ENCODE measurements at places on chromosomes 5 and 9. TPM values are rescaled to one million over a fixed set of nuclear protein-coding genes. Genes with fewer than 3 reads are reported as not detected.
A peak's percentile ranks its signal among the peaks of the same experiment; 100 is the strongest.

Gene GLIPR2
- polyA plus RNA-seq, result 46.8 TPM

GRCh38 chr9:134026581-134026980 lies 1.3 kb downstream of the BRD3OS start:
- no peak for DNase-seq

DNA sequence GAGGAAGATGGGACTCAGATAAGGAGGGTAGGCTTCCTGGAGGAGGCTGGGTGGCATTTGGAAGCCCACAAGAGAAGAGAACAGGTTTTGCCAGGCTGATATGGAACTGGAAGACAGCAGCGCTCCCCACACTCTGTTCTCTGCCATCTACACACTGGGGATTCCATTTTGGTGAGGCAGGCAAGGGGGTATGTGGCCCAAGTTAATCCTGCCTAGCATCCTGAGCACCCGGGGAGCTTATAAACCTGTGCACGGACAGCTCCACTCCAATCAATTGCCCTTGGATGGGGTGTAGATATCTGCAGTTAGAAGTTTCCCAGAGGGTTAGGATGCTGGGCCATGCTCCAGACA lies 158.8 kb downstream of the MACROH2A1 start:
- DNase-seq, result no peak

DNA sequence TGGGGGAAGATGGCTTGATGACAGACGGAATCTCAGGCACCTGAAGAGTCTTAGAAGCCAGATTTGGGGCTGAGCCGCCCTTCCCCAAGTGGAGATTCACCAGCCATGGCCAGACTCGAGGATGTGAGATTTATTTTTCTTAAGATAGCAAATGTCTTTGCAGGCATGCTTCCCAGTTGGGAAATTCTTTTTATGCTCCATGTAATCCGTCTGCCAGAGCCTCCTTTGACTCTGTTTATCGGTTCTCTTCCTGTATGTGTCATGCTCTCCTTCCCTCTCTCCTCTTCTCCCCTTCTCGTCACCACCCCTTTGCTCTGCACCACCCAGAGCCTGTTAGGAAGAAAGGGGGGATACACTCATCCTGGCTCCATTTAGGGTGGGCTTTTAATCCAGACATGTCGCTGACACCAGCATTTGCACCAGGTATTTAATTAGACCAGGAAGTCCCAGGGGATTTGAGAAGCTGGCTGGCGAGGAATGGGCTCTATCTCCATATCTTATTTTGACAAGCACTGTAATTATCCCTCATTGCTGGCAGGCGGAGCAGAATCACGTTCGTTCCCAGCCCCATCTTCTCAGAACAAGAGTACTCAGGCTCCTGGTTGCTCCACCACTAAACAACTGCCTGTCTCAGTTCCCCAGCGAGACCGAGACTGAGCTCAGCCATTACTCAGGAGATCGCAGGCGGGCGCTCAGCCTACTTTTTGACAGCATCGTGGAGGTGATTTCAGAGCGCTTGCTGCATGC lies 50.9 kb downstream of the KCNIP1 start:
- DNase-seq, result no peak

DNA sequence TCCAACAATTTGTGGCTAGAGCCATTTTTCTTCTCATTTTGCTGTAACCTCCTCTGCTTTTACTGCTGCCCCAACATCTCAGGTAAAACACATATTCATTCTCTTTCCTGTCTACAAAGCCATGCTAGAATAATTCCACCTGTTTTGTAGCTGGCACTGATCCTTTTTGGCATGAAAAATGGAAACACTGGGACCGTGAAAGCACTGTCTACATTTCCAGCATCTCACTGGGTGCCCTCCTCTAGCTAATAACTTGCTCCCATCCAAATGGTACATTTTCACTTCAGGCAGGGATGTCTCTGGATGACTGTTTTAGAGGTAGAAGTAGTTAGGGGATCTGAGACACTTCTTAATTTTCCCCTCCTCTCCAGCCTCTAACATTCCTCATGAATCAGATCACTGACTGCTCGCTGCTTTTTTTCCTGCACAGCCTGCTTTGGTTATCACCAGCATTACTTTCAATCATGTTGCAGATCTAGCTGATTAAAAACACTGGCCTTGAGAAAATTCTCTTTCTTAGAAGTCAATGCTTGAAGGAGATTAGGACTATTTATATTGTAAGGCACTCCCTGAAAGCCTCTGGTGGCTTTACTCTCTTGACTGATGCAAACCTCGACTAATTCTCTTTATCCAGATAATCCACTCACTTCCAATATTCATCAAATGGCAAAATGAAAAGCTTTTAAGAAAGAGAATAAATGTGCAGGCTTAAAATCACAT lies 1312.6 kb upstream of the DMAC1 start:
- DNase-seq, result no peak

DNA sequence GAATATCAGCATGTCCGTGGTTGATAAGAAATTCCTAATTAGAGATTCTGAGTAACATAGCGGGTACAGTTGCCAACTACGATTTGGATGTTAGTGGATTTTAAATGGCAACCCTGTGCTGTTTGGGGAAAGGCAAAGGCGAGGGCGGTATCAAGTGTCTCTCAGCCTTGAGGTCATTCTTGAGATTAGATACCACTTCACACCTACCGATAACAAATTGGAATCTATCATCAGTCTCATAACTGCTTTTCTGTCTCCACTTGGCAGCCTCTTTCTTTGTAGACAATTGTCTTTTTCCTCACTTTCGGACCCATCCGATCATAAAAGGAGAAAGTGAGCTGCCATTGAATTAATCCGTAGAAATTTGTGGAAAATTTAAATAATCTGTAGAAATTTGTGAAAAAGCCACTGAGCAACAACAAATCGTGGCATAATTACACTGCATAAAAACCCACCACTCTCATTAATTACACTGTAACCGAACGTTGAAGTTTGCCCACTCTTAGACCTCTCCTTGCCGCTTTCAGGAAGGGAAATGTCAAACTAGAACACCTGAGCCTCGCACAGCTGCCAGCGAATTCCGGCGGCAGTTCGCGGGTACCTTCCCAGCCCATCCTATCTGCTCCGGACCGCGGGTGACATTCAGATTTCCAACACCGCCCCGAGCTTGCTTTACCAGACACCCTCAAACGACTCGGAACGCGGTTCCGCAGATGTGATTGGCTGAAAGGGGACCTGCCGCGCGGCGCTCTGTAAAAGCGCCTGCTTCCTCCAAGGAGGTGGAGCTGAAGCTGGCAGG lies 849 bp upstream of the RGMB start:
- DNase-seq, result no peak

- DNase-seq, result no peak
Measured at GRCh38 chr5:36239370-36240293, 2.1 kb downstream of the NADK2 start.

- DNase-seq, result peak; percentile 59
Measured at GRCh38 chr9:114611516-114612271, 603 bp downstream of the TMEM268 start.

DNA sequence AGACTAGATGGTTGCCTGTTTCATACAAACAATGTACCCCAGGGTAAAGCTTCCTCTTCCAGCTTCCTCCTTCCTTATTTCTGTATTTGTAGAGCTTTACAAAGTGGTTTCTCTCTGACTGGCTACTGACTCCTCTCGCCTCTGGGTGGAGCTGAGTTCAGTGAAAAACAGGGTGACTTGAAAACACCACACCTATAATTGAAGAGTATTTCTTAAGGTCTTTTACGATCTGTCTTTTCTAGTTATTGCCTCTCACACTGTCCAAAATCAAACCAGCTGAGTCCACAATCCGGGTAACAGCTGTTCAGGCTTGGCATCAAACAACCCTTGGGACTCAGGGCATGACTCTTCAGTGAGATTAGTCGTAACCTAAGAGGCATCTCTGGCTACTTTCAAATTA lies 200.4 kb downstream of the ARRDC3 start:
- no peak for DNase-seq

Gene BTNL3
- 0.12 TPM for polyA plus RNA-seq

- DNase-seq, result no peak
Measured at GRCh38 chr5:168819004-168819621, 239.9 kb upstream of the PANK3 start.

GRCh38 chr5:143229896-143230675 lies 173.4 kb downstream of the NR3C1 start:
- no peak for DNase-seq

Gene PCDHGB3
- polyA plus RNA-seq, result 1.7 TPM

DNA sequence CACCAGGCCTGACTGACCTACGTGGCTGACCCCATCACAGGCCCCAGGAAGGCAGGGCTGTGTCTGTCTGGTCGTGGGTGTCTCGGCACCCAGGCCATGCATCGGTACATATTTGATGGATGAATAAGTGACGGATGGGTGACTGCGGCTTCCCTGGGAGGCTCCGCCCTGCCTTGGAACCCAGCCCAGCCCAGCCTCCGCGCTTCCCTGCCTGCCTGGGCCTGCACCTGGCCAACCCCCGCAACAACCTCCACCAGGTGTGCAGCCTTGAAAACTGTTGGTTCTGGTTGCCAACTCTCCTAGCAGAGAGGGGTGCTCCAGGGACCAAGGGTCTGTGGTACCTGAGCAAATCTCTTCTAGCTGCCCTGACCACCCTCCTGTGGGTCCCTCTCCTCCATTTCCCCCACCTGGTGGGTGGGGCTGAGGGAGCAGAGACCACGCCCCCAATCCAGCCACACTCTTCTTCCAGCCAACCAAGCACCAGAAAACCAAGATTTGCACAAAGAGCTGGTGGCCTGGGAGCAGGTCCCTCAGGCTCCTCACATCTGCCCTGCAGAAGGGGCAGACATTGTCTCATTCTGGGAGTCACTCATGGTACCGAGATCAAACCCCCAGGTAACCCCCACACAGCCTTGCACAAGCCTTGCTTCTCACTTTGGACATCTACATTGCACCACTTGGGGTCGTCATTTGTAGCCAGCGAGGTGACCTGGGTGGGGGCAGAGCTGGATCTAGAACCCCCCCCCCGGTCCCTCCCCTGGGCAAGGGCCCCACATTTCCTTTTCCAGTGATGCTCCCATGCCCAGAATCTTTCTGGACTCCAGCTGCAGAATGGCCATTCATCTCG lies 100.6 kb upstream of the IER5L start:
- DNase-seq, result no peak

- no peak for DNase-seq
Measured at GRCh38 chr9:104142799-104143549, 48.9 kb downstream of the SMC2 start.

Gene CCNJL
- 8.1 TPM for polyA plus RNA-seq

Gene NR6A1
- 0.76 TPM for polyA plus RNA-seq

DNA sequence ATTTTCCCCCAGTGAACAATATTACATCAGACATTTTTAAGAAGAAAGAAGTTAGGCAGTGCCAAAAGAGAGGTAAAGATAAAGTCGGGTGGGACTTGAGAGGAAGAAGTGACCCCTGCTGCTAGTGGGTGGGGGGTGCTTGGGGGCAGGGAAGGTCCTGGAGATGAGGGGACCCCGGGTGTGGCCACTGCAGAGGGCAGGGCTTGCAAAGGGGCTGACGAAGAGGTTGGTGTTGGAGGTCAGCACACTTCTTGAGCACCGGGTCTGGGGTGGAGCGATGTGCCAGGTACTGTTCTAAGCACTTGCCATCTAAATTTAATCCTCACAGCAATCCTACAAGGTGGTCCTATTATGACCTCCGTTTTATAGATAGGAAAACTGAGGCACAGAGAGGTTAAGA lies 62.0 kb downstream of the AMBP start:
- no peak for DNase-seq

Gene GAS1
- 57.3 TPM for polyA plus RNA-seq

DNA sequence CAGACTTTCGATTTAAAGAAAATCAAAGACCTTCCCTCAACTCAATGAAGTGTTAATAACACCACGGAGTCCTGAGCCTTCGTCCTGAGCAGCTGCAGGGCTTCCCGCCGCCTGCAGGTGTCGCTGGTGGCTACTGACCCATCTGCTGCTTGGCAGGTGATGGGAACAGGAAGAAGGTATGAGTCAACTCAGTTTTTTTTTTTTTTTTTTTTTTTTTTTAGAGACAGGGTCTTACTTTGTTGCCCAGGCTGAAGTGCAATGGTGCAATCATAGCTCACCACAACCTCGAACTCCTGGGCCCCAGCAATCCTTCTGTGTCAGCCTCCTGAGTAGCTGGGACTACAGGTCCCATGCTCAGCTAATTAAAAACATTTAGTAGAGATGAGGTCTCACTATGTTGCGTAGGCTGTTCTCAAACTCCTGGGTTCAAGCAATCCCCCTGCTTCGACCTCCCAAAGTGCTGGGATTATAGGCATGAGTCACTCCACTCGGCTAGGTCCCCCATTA lies 185.7 kb upstream of the IL12B start:
- DNase-seq, result no peak

- DNase-seq, result no peak
Measured at GRCh38 chr9:107780960-107781359, 291.4 kb upstream of the KLF4 start.

DNA sequence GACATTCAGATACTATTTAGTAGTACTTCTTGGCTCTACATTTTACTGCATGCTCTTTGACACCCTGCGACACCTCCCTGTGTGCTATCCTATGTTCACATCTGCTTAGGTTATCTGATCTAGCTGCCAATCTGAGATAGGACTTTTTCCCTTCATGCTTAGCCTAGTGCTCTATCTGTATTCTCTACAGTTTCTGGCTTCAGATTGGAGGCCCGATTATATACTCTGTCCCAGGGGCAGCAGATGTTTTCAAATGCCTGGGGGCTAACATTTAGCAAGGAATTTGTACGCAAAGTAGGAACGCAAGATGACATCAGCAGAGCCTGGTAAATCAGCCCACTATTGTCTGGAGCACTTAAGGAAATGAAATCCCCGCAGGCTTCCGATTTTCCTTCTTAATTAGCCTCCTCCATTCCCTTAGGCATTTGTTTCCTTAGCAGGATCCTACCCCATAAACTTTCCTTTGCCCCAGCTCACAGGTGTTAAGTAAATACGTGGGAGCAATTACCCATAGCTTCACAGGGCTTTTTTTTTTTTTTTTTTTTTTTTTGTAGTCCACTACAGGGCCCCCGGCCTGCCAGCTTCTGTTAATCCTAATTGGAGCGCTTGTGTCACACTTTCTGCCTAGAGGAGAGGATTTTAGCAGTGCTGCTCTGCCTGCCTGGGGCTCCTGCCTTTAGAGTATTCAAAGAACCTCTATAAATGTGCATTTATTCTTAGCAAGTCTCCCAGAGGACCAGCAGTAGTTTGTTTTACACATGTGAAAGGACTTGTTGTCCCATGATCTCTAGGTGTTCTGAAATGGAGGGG lies 61.1 kb upstream of the LPAR1 start:
- no peak for DNase-seq

Gene SNCAIP
- polyA plus RNA-seq, result 32.9 TPM

DNA sequence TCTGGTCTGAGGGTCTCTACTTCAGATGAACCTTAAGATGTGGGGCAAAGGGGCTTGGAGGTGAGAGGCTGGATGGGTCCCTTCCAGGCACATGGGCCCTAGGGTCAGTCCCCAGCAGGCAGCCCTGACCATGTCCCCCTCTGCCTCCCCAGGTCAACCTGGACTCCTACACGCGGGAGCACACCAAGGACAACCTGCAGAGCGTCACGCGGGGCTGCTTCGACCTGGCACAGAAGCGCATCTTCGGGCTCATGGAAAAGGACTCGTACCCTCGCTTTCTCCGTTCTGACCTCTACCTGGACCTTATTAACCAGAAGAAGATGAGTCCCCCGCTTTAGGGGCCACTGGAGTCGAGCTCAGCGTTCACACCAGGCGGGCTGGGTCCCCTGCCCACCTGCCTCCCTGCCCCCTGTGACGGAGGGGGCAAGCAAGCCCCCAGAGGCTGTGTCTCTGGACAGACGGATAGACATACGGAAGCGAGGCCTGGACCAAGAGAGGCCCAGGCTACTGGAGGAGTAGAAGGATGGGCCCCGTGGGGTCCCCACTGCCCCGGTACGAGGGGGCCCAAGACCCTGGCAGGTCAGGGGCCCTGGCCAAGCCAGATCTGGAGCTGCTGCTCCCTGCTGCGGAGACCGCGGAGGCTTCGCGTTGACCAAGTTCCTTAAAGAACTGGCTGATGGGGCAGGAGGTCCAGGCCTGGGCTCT lies 133.2 kb downstream of the RGS3 start:
- no peak for DNase-seq

Gene ADAMTS12
- 14.3 TPM for polyA plus RNA-seq

Data from right renal pelvis (tissue), 4 donors.